ENCODE measurements at places on chromosomes 5 and 9. TPM values are rescaled to one million over a fixed set of nuclear protein-coding genes. Genes with fewer than 3 reads are reported as not detected.

RBM18 gene
- total RNA-seq = 28.6 TPM

TAF11L9 gene
- not detected for total RNA-seq

HOMER1 gene
- 3.9 TPM for total RNA-seq

LIX1 gene
- not detected for total RNA-seq

FAM151B gene
- total RNA-seq = 2.0 TPM

Data from endothelial cell of umbilical vein (primary cell).